Epithelial cell of alveolus of lung (primary cell): ENCODE measurements at places on chromosomes 3 and 15. TPM values are rescaled to one million over a fixed set of nuclear protein-coding genes. Genes with fewer than 3 reads are reported as not detected.

The OR5K2 gene
- total RNA-seq, result not detected in 2 replicates

The ACVR2B gene
- total RNA-seq, result 2.7 and 3.3 TPM in 2 replicates

The IL16 gene
- total RNA-seq, result 2.7 and 3.2 TPM in 2 replicates

The CLDN1 gene
- 0.16 and 12.4 TPM in 2 replicates for total RNA-seq

The KBTBD13 gene
- total RNA-seq, result 0.13 TPM in 1 of 2 replicates, not detected in the other

The PPARG gene
- total RNA-seq, result 11.0 and 48.1 TPM in 2 replicates

The RLBP1 gene
- total RNA-seq, result not detected in 2 replicates
